H9 (cell line): ENCODE measurements at places on chromosomes 2 and 18.

DNA sequence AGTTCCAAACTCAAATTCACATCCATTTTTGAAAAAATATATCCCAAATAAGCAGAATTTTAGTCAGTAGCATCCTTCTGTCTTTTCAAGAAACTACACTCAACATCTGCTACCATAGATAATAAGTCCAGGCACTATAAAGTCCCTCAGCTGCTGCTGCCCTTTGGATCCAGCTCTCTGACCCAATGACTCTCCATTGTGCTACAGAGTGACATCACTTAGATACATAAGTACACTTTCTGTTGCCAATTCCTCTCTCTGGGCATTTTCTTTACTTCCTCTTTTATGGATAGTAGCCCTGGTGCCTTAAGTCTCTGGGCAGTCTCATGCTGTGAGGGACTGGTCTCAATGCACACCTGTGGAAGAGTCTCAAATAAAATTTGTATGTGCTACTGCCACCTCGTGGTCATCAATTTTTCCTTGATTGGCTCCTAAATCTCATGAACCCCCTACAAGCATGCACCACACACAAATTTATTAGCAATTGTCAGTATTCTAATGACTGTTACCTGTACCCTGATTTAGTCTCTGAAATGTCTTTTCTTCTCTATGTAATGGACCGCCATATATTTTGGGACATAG lies 219.2 kb downstream of the LRP1B start:
- DNase-seq, result peak; percentile 63

DNA sequence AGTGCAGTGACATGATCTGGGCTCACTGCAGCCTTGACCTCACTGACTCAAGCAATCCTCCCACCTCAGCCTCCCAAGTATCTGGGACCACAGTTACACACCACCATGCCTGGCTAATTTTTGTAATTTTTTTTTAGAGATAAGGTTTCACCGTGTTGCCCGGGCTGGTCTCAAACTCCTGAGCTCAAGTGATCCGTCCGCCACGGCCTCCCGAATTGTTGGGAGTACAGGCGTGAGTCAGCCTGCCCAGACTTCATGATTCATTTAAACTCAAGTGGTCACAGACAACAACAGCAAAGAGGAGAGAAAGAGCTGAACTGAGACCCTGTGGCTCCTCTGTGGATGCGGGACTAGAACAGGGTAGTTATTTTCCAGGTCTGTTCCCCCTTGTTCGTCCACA lies 83.0 kb downstream of the TSHZ1 start:
- DNase-seq, result no peak

GRCh38 chr18:59961070-59961469 lies 61.3 kb downstream of the PMAIP1 start:
- DNase-seq, result no peak

DNA sequence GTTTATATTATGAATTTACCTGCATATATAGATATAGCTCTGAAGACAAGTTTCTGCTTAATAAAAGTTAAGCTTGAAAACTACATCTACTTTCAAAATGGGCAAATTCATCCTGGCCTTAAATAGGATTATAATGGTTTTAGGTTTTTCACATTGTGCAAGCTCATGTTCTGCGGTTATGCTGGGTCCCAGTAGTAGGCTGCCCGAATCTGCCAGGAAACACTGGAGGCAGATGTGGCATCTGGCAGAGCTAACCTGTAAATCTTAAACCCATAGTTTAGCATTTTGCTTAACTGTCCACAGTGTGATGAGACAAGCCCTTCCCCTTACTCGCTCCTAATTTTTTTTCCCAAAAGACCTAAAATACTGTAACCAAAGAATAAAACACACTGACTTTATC lies 234.2 kb downstream of the TCF4 start:
- no peak for DNase-seq

DNA sequence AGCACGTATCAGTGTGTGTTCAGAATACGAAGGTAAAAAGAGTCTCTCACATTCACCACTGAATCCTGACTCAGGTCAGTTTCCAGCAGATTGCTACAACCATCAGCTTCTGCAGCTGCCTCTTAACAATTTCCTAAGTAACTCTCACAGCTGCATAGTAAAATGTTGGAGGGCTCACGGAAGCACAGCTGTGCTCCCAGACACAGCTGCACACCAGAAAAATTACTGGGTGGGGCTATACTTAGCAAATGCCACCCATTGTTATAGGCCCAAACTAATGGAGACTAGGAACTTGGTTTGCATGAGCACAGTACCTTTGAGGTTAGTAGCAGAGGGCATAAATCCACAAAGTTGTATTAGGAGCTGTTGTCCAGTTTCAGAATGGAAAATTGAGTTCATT lies 153.9 kb upstream of the ERBB4 start:
- no peak for DNase-seq

DNA sequence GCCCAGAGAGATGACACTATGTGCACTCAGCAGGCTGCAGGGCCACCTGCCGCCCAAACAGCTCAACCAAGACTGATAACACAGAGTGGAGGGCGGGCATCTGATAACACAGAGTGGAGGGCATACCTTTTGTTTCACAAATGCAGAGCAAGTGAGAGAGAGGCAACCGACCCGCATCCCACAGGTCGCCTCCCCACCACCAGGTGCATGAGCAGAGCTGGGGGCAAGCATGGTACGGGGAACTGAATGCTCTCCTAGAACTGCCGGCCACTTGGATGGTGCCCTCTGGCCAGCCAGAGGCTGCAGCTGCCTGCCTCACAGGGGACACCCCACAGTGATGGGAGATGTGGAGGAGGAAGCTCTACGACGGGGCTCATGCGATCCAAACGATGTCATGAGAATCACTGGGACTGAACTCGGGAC lies 49.5 kb downstream of the ANO7 start:
- no peak for DNase-seq

DNA sequence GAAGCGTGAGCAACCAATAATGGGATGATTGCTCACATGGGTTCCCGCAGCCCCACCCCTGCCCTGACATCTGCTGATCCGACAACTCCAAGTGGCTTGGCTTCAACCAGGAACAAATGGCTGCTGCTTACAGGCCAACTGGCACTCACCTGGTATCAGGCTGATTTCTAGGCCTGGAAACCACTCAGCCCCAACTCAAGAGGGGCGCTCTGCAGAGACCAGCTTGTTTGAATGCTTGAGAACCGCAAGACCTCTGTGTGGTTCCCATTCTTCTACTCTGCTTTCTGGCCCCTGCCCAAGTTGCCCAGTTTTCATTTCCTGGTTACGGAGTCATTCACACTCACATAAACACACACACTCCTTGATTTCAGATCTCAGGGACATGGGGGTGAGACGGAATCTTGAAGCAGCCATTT lies 52.0 kb downstream of the TNP1 start:
- no peak for DNase-seq

GRCh38 chr2:168666339-168666738 lies 136.1 kb upstream of the NOSTRIN start:
- DNase-seq, result no peak
